CD4-positive, alpha-beta T cell treated with Interleukin-6 at 100 ng/mL for 8 hours (primary cell): ENCODE measurements at places on chromosomes 12 and 14.

DNA sequence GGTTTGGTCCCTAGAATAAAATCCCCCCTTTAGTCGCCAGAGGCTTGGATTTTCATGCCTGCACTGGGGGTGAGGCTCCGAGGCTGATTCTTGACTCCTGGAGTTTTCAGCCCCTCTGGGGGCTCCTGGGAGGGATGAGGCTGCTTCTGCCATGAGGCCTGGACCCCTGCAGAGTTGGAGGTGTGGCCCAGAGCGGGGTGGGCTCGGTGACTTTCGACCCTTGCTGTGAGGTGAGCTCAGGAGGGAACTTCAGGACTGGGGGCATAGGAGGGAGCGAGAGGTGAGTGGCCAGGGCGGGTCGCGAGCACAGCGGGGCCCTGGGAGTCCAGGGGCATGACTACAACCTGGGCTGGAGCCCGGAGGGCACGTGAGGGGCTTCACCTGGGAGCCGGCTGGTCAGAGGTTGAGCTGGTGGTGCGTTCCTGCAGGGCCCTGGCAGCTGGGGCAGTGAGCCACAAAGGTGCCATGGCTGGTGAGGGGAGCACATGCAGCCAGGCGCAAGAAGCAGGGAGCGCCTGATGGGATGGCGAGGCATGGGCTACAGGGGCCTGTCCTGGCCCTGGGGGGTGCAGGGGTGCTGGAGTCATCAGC lies 168.2 kb downstream of the KIF26A start:
- DNase-seq, result no peak

DNA sequence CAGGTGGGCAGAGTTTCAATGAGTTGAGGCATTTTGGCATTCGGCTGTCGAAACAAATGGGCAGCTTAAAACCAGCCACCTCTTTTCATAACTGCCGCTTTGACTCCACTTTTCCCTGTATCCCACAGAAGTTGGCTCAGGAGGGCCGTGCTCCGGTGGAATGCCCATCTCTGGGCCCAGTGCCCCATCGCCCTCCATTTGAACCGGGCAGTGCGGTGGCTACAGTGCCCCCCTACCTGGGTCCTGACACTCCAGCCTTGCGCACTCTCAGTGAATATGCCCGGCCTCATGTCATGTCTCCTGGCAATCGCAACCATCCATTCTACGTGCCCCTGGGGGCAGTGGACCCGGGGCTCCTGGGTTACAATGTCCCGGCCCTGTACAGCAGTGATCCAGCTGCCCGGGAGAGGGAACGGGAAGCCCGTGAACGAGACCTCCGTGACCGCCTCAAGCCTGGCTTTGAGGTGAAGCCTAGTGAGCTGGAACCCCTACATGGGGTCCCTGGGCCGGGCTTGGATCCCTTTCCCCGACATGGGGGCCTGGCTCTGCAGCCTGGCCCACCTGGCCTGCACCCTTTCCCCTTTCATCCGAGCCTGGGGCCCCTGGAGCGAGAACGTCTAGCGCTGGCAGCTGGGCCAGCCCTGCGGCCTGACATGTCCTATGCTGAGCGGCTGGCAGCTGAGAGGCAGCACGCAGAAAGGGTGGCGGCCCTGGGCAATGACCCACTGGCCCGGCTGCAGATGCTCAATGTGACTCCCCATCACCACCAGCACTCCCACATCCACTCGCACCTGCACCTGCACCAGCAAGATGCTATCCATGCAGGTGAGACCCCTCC lies 5.0 kb upstream of the RNU7-1 start:
- DNase-seq, result no peak

GRCh38 chr14:36767603-36768281 lies 106.1 kb downstream of the PAX9 start:
- DNase-seq, result no peak

GRCh38 chr14:90956273-90956672 lies 104.2 kb downstream of the RPS6KA5 start:
- DNase-seq, result no peak

DNA sequence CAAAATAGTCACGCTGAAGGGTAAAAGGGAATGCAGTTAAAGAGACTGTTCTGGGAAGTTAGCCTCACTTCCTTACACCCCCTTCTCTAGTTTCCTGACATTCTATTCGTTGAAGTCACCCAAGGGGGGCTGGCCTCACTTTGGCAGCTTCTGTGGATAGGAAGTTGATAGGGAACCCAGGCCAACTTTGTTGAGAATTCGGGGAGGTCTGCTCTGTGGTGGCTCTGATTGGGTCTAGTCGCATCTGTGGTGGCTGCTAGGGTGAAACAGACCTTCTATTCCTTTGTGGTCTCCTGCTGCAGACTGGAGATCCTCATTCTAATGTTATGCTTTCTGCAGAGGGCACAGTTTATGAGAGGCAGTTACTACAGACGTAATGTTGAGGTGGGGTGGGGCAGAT lies 28.8 kb upstream of the GZMB start:
- no peak for DNase-seq

DNA sequence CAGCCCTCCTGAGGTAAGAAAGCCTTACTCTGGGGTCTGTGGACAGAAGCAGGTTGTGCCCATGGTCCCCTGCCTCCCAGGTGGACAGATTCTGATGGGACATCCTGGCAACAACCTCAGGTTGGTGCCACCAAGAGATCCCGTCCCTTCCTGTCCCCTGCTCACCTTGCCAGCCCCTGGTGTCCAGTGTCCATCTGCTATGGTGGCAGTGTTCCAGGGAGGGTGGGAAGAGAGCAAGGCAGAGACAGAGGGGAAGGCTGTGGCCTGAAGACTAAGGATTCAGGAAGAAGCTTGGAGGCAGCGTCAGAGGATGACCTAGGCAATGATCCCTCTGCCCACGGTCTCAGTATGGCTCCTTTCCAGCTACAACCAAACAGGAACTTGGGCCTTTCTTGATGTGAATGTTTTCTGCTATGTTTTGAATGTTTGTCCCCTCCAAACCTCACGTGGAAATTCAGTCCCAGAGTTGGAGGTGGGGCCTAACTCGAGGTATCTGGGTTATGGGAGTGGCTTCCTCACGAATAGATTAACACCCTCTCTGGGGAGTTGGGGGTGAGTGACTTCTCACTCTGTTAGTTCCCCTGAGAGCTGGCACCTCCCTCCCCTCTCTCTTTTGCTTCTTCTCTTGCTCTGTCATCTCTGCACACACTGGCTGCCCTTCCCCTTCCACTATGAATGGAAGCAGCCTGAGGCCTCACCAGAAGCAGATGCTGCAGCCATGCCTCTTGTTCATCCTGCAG lies 26.9 kb downstream of the IQSEC3 start:
- no peak for DNase-seq

DNA sequence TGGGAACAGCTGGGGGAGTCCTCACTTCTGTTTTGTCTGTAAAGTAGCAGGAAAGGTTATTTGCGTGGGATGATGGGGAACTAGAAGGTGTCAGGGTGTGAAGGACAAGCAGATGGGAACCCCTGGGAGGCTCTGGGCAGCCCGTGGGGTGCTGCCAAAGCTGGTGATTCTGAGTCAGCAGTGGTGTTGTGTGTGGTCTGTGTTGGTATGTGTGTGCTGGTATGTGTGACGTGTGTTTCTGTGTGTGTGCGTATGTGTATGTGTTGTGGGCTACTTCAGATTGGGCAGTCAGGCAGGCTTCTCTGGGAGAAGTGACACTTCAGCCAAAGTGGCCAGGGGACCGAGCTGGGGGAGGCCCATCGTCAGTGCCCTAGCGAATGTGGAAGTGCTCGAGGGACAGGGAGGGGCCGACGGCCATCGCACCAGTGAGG lies 15.3 kb upstream of the BDKRB2 start:
- no peak for DNase-seq

DNA sequence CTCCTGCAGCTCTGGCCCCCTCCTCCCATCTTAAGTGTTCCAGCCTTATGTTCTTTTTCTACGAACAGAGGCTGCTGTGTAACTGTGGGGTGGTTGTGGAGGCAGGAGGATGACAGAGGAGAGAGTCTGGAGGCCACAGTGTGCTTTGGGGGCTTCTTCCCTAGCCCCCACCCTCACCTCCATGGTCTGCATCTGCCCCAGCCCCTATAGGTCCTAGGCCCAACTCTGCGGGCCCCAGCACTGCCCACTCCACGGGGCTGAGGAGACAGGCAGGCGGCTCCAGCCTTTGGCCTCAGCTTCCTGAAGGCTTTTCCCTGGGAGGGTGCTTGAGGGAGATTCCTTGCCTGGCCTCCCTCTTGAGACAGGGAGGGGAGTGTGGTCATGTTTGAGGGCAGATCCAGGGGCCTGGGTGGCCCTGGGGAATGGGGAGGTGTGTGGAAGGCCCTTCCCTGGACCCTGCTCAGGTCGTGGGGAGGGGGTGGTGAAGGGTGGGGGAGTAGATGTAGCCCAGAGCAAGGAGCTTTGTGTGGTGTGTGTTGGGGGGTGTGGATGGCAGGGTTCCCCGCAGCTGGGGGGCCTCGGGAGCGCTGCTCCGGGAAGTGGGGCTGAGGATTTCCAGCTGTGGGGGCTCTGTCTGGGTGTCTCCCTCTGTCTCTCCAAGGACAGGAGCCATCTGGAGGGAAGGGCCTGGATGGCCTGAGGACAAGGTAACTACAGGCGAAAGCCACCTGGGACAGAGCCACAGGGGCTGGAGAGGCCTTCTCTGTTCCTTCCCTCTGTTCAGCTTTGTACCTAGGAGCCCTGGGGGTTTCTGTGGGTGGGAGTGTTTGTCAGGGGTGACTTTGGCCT lies 1.1 kb downstream of the SMIM41 start:
- DNase-seq, result no peak

GRCh38 chr12:86801439-86801838 lies 545.2 kb upstream of the MGAT4C start:
- DNase-seq, result no peak

- no peak for DNase-seq
Measured at GRCh38 chr12:25242981-25243679, 7.6 kb downstream of the KRAS start.

- DNase-seq, result peak; percentile 35
Measured at GRCh38 chr12:53738406-53739213, 11.4 kb upstream of the CALCOCO1 start.

DNA sequence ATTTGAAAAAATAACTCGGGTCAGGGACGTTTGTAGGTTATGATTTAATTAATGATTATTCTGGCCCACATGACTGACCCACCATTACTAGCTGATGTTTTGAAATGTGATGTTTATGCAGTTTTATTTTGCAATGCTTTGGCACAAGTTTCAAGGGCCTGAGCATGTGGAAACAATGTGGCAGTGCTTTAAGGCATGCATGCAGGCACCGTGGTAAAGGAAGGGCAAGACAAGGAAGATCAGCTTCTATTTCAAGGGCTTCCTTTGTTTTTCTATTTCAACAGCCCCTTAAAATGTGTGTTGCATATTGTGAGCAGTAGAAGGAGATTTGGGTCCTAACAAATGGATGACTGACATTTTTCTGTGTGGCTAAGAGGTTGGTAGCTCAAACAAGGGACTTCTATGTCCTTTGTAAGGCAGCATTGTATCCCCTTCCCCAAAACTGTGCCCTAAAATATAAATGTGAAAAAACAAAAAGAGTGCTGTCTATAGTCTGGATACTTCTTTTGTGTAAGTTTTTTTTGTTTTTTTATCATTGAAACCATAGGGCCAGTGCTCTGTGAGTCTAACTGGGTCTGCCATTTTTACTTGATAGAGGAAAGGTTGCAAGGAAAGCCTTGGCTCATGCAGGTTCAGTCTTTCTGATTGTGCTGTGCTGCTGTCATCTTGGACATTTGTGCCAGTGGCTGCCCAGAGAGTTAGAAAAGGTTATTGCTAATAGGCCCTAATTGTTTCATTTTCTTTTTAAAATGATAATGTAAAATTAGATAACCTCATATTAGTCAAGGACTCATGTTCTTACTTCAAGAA lies 103.5 kb downstream of the FGD4 start:
- DNase-seq, result no peak

GRCh38 chr12:93468008-93468371 lies 676 bp downstream of the MRPL42 start:
- no peak for DNase-seq

GRCh38 chr12:121132601-121133481 lies at the start of gene P2RX7:
TSS of gene P2RX7 (plus strand) at chr12:121132876. CDS start at chr12:121132971, 95 bp downstream.
- peak; percentile 44 for DNase-seq

DNA sequence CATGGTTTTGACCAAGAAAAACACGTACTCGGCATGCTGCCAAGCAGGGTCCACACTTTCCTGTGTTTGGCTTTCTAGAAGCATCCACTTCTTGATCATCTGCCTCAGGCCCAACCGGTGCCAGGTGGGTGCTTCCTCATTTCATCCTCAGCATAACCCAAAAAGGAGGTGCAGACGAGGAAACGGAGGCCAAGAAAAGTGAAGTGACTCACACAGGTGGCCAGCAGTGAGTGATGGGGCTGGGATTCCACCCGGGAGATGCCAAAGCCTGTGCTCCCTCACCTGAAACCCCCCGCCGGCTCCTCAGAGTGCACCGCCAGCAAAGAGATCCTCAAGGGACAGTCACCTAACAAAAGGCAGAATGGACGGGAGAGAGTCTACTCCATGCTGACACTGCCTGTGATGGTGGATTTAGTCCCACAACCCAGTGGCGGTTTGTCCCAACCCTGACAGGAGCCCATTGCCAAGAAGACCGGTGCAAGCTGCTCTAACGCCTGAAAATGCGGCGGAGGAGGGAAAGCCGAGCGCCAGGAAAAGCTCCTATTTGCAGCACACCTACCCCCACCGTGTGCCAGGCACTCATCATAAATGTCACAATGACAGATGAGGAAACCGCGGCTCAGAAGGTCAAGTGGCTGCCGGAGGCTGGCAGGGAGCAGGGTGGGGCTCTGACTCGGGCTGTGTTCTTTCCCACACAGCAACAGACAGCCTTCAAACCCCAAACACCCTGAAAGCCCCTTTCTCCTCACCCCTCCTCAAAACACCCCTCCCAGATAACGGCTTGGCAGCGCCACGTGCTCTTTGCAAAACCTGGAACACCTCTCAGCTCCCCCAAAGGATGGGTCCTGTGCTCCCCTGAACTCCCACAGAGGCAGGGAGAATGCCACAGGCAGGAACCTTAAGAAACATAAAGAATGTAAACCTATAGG lies 18.8 kb downstream of the BCL11B start:
- peak; percentile 56 for DNase-seq

- DNase-seq, result no peak
Measured at GRCh38 chr12:116343331-116343884, 65.9 kb upstream of the MED13L start.

GRCh38 chr12:86513226-86513625 lies 257.0 kb upstream of the MGAT4C start:
- no peak for DNase-seq

GRCh38 chr14:68168460-68169109 lies 349.0 kb downstream of the RAD51B start:
- no peak for DNase-seq

- DNase-seq, result no peak
Measured at GRCh38 chr12:70007687-70008086, 182.7 kb downstream of the MYRFL start.

- no peak for DNase-seq
Measured at GRCh38 chr12:104591257-104591885, 134.6 kb downstream of the CHST11 start.

DNA sequence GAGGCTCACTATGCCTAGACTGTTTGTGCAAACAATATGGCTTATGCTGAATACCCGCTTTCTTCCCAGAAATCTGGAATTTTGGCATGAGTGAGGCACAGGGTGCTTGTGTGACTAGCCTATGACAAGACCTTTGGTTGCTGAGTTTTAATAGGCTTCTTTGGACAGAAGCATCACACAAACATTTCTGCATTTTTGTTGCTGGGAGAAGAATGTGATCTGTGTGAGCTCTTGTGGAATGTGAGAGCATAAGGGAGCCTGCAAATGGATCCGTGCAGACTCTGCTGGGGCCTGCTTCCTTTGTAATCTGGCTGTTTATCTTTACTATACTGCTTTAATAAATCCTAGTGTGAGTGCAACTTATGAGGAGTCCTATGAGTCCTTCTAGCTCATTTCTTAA lies 83.0 kb upstream of the ZDHHC17 start:
- no peak for DNase-seq
